AG09319 (cell line): ENCODE measurements at places on chromosomes 1 and 21.

GRCh38 chr1:36947384-36947783 is 86.9 kb downstream of the GRIK3 start:
- no peak for DNase-seq

DNA sequence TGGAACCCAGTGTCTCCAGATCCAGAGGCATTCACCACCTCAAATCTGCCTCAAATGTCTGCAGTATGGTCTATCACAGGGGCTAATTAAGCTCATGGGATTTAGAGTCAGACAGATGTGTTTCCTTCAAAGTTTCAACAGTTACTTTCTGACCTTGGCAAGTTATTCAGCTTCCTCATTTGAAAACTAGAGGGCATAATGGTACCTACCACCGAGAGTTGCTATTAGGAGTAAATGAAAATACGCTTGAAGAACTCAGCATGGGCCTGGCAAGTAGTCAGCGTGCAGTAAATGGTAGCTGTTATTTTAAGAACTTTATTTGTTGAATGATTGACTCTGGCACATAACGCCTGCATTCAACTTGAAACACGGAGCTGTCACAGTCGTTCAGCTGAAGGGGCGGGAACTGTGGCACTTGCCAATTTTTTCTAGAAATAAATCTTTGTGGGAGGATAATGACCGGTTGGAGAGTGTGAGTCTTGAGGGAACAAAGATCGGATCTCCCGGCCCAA is 1.2 kb upstream of the CAP1 start:
- DNase-seq, result no peak

- no peak for DNase-seq
Observed at GRCh38 chr1:20115479-20115878, 3.9 kb downstream of the PLA2G2D start.

- no peak for DNase-seq
Observed at GRCh38 chr1:221606256-221606655, 135.6 kb downstream of the DUSP10 start.

- no peak for DNase-seq
Observed at GRCh38 chr1:206924592-206925105, 2.9 kb upstream of the FCMR start.

DNA sequence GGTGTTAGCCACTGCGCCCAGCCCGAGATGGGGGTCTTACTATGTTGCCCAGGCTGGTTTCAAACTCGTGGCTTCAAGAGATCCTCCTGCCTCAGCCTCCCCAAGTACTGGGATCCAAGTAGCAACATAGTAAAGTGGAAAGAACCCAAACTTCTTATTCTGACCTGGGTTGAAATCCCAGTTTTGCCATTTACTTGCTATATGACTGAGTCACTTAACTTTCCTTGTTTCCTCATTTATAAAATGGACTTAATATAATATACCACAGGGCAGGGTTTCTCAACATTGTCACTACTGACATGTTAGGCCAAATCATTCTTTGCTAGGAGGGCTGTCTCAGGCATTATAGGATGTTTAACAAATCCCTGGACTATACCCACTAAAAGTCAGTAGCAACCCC is 6.7 kb downstream of the PFDN2 start:
- no peak for DNase-seq

DNA sequence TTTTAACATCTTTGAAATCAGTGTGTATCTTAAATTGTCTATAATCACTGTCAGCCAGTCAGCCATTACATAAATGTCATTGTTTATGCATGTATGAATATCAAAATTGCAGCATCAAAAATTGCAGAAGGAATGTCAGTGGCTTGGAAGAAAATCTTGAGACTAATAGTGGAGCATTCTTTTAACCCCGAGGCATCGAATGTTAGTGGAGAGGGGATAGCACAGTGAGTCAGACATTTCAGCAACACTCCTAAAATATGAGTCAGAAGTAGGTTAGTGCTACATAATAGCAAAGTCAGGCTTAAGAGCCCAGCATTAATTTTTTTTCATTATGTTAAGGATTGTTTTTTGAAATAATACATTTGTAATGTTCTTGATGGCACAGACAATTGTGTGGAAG is 45.5 kb downstream of the SNRPE start:
- DNase-seq, result peak; percentile 67

- no peak for DNase-seq
Observed at GRCh38 chr1:218413179-218413578, 68.0 kb downstream of the TGFB2 start.

GRCh38 chr1:59990470-59990869 is 63.9 kb upstream of the CYP2J2 start:
- DNase-seq, result no peak

- no peak for DNase-seq
Observed at GRCh38 chr1:243461700-243462099, 205.9 kb downstream of the SDCCAG8 start.

GRCh38 chr1:110420874-110421793 is 13.6 kb upstream of the LAMTOR5 start:
- no peak for DNase-seq
